ENCODE measurements at places on chromosomes 13 and 19. TPM values are rescaled to one million over a fixed set of nuclear protein-coding genes. Genes with fewer than 3 reads are reported as not detected.

ABCA7 gene
- 14.3 TPM for total RNA-seq

CFD gene
- total RNA-seq: 0.45 TPM

C1QTNF9 gene
- not detected for total RNA-seq

IL27RA gene
- total RNA-seq: 6.9 TPM

ZNF296 gene
- total RNA-seq: 0.66 TPM

ZNF729 gene
- not detected for total RNA-seq

CAMSAP3 gene
- 3.8 TPM for total RNA-seq

SHISA7 gene
- not detected for total RNA-seq

GFY gene
- total RNA-seq: not detected

LIG1 gene
- total RNA-seq: 55.7 TPM

Measured in mammary epithelial cell (primary cell).